ENCODE measurements at places on chromosomes 3 and 15.

DNA sequence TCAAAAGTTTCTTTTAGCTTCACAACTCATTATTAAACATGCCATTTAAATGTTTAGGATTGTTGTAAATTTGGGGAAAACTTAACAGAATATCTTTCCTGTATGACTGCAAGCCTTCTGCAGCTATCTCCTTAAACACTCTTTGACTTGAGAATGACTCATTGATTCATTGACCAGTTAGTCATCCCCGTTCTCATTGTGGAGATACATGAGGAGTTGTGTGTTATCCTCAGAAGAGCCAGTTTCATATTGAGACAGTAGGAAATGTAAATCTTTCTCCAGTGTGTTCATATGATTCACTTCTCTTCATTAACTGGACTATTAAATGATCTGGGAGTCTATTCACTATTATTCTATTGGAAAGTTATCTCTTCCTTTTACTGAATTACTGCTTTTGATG, 83.0 kb downstream of the CRYGS start:
- DNase-seq, result no peak

DNA sequence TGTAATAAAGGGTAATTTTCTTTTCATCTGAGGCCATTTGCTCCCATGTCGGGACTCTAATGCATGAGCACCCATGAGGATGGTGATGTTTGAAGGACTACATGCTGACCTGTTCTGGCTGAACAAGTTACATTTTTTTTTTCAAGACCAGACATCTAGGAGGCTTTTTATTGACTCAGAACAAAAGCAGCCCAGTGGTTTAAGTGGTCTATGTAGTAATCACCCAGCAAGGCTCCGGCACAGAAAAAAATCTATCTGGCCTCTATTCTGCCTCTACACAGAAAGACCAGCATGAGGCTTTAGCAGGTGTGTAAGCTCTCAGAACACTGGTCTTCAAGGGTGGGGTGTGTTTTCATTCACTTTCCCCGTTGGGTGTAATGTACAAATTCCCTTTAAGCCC, 95.1 kb upstream of the ZBED2 start:
- DNase-seq, result no peak

DNA sequence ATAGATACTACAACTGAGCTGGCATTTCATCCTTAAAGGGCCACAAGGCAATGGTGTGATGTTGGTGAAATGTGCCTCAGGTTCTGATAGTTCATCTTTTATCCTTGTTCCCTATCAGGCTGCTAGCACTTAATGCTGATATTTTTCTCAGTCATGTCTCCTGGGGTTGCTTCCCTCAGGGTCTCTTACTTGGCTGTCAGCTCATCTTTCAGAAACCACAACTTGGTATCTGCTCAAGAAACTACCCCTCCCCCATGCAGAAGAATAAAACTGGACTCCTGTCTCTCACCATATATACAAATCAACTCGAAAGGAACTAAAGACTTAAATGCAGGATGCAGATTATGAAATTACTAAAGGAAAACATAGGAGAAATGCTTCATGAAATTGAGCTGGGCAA, 308.1 kb downstream of the CHST2 start:
- DNase-seq, result no peak

DNA sequence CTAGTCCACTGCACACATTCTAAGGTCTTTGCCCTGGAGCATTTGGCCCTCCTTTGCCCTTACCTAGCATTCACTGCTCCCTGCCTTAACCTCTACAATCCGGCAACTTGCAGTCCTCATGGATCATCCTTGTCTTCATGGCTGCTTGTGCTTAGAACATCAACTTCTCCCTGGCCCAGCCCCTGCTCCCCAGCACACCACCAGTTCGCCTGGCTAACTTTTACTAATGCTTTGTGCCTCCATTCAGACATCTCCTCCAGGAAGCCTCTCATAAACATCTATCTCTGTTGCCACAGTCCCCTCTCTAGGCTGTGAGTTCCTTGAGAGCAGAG, 57.1 kb downstream of the AAGAB start:
- DNase-seq, result no peak

- DNase-seq, result no peak
Observed at GRCh38 chr3:170585937-170586310, at the start of gene SLC7A14. SLC7A14 (minus strand) TSS chr3:170586075; CDS start chr3:170526936, 59,139 bp downstream.
